Activated naive CD4-positive, alpha-beta T cell treated with Interleukin-2 at 50 U/mL for 16 hours (primary cell): ENCODE measurements at places on chromosomes 12 and 14.

- DNase-seq, result no peak
Observed at GRCh38 chr12:79696416-79696815, 5.7 kb upstream of the PAWR start.

- no peak for DNase-seq
Observed at GRCh38 chr14:105337433-105337832, 22.9 kb downstream of the PACS2 start.

GRCh38 chr12:29818916-29819623 lies 35.3 kb upstream of the TMTC1 start:
- no peak for DNase-seq

DNA sequence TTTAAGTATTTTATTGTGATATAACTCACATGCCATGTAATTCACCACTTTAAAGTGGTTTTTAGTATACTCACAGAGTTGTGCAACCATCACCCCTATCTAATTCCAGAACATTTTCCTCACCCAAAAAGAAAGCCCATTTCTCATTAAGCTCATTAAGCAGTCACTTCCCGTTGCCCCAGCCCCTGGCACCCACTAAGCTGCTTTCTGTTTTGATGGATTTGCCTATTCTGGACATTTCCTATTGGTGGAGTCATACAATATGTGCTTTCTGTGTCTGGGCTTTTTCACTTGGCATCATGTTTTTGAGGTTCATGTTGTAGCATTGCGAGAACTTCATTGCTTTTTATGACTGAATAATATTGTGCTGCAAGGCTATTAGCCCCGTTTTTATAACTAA lies 66.0 kb downstream of the ARL6IP4 start:
- no peak for DNase-seq
